PC-9 (cell line): ENCODE measurements at places on chromosomes 16 and 17.

DNA sequence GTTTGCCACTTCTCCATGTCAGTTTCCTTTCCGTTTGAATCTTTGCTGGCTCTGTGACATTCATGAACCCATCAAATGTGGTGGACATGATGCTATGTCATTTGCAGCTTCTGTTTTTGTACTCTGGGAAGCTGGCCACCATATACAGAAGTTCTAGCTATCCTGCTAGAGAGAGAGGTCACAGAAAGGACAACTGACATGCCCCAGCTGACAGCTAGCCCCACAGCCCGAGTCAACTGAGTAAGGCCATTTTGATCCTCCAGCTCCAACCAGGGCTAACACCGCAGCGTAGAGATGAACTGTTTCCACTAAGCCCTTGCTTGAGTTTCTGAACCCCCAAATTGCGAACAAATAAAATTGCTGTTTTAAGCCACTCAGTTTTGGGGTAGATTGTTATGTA, 33.8 kb downstream of the CCDC42 start:
- DNase-seq = no peak

DNA sequence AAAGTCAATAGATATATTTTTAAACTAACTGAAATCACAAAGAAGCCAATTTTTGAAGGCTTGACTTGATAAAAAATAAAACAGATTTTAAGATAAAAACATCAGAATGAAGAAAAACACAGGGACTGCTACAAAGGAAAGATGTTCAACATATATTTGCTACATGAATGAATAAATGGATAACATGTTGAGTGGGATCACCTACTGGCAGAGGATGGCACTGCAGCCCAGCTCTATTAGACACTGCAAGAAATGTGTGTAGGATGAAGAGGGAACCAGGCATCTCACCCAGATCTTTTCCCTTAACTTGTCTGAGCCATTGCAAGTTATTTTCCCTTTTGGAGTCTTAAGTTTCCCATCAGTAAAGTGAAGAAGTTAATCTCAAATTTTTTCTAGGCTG, 4.2 kb downstream of the AIPL1 start:
- no peak for DNase-seq

GRCh38 chr16:87042551-87043230, 274.5 kb downstream of the C16orf95 start:
- DNase-seq = no peak

- DNase-seq = no peak
Measured at GRCh38 chr16:66203476-66203875, 163.0 kb upstream of the CDH5 start.

DNA sequence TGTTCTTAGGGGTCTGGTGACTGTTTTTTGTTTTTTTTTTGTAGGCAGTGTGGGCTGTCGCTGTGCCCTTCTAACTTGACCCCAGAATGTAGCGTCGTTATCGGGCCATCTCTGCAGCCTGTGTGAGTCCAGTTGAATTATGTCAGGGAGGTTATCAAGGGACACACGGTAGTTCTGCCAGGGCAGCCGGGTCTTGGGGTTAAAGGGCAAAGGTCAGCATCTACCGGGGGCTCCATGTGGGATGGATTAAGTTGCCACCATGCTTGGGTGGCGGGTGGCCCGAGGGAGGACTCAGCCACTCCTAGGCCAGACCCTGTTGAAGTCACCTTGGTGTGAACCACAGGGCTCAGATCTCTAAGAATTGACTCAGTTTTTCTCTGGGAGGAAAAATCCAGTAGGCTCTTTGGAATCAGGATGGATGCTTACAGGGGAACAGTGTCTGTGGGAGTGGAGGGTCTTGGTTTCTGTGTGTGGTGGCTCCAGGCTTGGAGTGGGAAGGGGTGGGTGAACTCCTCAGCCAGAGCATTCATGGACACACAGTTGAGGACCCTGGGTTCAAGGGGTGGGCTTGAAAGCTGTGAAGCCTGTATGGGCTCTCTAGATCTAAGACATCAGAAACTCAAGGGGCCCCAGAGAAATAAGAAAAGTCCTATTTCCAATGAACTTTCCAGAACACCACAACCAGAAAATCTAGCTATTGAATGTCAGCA, 191.7 kb downstream of the IRF8 start:
- no peak for DNase-seq

- peak; percentile 23 for DNase-seq
Measured at GRCh38 chr17:18184143-18185031, 759 bp downstream of the ALKBH5 start.

DNA sequence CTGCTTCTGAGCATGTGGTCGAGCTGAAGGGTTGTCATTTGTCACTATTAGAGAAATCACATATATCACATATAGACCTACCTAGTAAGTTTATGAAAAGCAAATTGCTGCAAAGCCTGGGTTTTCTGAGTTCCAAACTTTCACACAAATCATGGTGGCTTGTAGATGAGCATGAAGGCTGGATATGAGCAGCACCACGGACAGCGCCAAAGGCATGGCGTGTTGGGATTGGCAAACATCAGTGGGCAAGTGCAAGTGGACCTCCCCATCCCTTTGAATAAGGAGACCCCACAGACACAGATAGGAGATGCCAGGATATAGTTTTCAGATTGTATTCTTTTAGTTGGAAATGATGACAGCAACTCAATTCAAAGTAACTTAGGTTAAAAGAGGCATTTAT, 77.6 kb upstream of the CACNG3 start:
- no peak for DNase-seq

- no peak for DNase-seq
Measured at GRCh38 chr17:57859601-57860413, 10.0 kb upstream of the MRPS23 start.

DNA sequence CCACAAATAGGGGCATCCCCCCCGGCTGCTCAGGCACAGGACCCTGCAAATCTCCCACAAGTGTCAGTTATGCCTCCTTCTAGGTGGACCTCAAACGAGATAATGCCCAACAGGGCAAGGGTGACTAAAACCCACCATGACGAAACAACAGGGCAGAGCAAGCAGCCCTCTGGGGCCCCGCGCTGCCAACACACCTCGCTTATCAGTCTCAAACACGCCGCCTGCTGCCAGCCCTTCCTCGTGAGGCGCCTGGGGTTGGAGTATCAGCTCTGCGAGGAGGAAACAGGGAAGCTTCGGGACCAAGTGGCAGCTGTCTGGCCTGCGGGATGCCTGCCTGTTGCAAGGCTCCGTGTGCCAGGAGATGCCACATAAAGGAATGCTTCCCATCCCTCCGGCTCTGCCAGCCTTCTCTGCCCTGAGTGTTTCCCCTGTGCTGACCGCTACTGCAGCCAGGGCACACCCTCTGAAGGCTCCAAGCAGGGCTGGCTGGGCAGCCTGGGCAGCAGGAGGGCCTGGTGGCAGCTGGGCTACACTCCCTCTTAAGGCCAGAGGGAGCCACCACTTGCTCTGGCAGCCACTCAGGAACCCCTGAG, 2.5 kb downstream of the SMIM5 start:
- DNase-seq = no peak

DNA sequence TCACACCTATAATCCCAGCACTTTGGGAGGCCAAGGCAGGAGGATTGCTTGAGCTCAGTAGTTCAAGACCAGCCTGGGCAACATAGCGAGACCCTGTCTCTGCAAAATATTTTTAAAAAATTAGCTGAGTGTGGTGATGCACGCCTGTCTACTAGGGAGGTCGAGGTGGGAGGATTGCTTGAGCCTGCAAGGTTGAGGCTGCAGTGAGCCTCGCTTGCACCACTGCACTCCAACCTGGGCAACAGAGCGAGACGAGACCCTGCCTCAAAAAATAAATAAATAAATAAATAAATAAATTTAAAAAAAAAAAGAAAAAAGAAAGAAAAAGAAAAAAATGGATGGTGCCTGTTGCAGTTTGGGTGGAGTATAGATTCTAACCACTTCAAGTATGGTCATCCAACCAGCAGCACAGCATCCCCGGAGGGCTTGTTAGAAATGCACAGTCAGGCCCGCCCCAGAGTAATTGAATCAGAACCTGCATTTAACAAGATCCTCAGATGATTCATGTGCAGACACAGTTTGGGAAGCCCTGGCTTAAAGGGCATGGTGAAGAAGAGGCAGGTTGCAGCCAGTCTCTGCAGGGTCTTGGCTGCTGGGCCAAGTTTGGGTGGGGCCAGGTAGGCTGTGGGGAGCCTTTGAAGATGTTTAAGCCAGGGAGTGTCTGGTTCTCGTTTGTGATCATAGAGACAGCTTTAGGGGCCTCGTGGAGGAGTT, 40.8 kb downstream of the MRC2 start:
- DNase-seq = no peak

- no peak for DNase-seq
Measured at GRCh38 chr16:68236826-68237242, 907 bp upstream of the ESRP2 start.

GRCh38 chr17:48575673-48576478, 2.3 kb downstream of the HOXB4 start:
- DNase-seq = no peak

DNA sequence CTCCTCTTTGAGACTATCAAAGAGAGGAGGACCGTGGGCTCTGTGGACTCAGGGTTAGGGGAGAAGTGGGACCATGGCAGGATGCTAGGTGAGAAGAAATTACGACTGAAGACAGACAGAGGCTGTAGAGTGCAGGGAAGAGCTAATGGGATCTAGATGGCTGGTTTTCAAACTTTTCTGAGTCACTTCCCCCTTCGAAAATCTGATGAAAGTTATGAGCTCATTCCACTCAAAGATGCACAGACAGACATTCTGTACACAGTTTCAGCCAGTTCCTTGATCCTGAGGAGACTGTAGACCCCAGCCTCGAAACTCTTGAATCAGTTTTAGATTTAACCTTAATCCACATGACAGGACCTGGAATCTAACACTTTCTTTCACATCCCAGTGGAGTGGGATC, 40.7 kb downstream of the RGS9 start:
- no peak for DNase-seq

GRCh38 chr16:74862743-74863244, 88.2 kb upstream of the FA2H start:
- peak; percentile 41 for DNase-seq

DNA sequence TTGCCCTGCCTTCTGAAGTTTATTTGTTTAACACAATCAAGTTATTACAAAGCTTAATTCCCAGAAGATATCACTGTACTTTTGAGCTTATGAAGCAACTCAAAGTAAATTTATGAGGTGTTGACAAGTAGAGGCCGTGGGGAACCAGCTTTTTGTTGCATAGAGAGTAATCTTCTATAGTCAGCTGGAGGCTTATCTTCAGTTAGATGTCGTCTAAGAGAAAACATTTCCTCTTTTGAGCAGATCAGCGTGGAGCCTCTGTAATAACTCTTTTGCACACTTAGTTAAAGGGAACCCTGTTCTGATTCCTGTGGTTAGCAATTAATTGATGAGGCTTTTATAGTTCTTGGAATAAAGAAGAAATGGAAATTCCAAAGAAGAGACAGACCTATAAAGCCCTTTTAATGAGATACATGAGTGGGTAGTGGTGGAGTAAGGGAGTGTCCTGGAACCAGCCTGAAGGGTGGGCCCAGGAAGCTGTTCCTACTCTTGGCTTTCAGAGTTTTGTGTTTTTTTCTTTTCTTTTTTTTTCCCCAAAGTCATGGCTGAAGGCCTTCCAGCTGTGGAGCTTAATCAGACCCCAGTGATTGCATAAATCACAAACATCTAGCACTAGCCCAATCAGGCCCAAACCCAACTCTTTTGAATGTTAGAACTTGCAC, 28.9 kb upstream of the MAP3K14 start:
- no peak for DNase-seq

- no peak for DNase-seq
Measured at GRCh38 chr17:4980644-4981216, 6.7 kb downstream of the CAMTA2 start.

- no peak for DNase-seq
Measured at GRCh38 chr17:19410875-19411620, at the start of gene RNF112. Gene RNF112, plus strand, starts transcription at chr17:19411232. Its CDS starts 177 bp downstream, at chr17:19411409.

- DNase-seq = no peak
Measured at GRCh38 chr17:49339354-49339753, 22.7 kb downstream of the ZNF652 start.

GRCh38 chr17:77206158-77206956, 65.6 kb downstream of the SEC14L1 start:
- no peak for DNase-seq

GRCh38 chr17:74750327-74751069, 2.1 kb downstream of the NHERF1 start:
- DNase-seq = peak; percentile 62

DNA sequence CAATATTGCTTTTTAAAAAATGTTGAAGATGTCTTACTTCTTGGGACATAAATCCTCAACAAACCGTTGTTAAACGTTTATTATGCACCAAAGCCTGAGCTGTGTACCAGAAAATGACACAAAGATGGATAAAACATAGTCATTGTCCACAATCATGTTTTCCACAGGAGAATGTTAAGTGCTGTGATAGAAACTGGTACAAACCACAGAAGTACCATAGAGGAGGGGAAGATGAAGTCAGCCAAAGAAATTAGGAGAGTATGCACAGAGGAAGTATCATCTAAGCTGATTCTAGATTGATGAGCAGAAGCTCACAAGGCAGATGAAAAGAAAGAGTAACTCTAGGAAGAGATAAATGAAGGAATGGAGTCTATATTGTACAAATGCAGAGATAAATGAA, 142.6 kb upstream of the HLF start:
- no peak for DNase-seq

DNA sequence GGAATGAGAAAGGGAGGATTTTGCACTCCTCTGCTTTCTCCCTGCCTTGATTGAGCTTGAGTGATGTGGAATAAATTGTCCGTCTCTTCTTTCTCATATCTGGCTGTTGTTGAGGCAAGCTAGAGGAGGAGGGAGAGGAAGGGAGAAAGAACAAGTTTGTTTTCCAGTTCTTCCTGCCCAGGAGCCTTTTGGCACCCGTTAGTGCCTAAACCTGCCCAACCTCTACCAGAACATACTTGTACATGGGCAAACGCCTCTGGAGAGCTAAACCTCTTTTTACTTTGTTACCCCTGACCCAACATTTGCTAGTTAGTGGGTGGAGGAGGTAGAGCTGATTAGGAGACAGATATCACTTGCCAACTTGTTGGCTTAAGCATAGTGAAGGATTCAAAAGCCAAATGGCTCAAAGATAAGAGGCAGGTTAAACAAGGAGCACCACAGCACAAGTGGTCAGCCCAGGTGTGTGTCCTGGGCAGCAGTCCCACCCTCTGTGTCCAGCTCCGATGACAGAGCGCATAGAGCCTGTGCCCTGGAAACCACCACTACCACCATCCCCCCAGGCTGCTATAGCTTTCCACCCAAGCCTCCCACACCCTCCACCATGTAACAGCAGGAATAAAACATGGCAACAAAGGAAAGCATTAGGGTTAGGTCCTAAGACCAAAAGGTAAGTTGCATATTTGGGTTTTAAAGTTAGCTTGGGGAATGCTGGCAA, 6.5 kb downstream of the ODF4 start:
- no peak for DNase-seq

DNA sequence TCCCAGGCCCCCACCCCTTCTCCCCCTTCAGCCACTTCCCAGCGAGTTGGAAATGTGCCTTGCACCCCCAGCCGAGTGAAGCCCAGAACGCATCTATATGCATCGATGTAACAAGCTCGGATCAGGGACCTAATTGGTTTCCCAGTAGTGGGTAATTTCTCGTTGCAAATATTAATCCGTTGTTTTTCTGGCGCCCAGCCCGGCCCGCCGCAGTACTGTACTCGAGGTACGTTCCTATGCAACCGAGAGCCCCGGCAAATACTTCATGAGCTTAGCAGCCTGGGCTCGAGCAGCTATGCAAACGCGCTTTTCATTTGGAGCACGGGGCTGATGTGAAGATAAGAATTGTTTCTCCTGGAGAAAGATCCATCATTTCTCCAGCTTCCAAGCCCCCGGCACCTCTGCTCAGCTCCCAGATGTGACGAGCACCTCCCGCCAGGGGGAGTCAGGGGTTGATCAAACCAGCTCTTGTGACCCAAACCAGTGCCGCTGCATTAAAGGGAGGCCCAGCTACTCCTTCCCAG, 229.8 kb downstream of the KATNIP start:
- no peak for DNase-seq

- no peak for DNase-seq
Measured at GRCh38 chr17:53818271-53818670, 4.5 kb upstream of the KIF2B start.

GRCh38 chr16:17171250-17172143, 299.3 kb downstream of the XYLT1 start:
- no peak for DNase-seq
